ENCODE measurements at places on chromosomes 11 and 22. TPM values are rescaled to one million over a fixed set of nuclear protein-coding genes. Genes with fewer than 3 reads are reported as not detected.

UPK3A gene
- 0.37 TPM for total RNA-seq

CXCR5 gene
- total RNA-seq, result 15.0 TPM

GSTT2B gene
- total RNA-seq, result not detected

GRCh38 chr11:44555031-44555800 lies 10.2 kb upstream of the CD82 start:
- no peak for DNase-seq

IFT27 gene
- 14.7 TPM for total RNA-seq

GRCh38 chr11:30016588-30017363 lies at the start of gene KCNA4:
Gene KCNA4, minus strand, starts transcription at chr11:30017030. Its CDS starts 4,352 bp downstream, at chr11:30012678.
- DNase-seq, result no peak

- DNase-seq, result no peak
Observed at GRCh38 chr11:81420668-81421250, 1312.9 kb downstream of the FAM181B start.

GRCh38 chr11:128522943-128523518 lies 64.3 kb downstream of the ETS1 start:
- no peak for DNase-seq

OR4D5 gene
- total RNA-seq, result not detected

- no peak for DNase-seq
Observed at GRCh38 chr11:19632499-19632834, 80.2 kb upstream of the NAV2 start.

- no peak for DNase-seq
Observed at GRCh38 chr11:67279589-67280340, 9.3 kb upstream of the ANKRD13D start.

GRCh38 chr11:66011785-66012303 lies at the start of gene CST6:
Gene CST6, plus strand, starts transcription at chr11:66012008. Its CDS starts 37 bp downstream, at chr11:66012045.
- DNase-seq, result no peak

DNA sequence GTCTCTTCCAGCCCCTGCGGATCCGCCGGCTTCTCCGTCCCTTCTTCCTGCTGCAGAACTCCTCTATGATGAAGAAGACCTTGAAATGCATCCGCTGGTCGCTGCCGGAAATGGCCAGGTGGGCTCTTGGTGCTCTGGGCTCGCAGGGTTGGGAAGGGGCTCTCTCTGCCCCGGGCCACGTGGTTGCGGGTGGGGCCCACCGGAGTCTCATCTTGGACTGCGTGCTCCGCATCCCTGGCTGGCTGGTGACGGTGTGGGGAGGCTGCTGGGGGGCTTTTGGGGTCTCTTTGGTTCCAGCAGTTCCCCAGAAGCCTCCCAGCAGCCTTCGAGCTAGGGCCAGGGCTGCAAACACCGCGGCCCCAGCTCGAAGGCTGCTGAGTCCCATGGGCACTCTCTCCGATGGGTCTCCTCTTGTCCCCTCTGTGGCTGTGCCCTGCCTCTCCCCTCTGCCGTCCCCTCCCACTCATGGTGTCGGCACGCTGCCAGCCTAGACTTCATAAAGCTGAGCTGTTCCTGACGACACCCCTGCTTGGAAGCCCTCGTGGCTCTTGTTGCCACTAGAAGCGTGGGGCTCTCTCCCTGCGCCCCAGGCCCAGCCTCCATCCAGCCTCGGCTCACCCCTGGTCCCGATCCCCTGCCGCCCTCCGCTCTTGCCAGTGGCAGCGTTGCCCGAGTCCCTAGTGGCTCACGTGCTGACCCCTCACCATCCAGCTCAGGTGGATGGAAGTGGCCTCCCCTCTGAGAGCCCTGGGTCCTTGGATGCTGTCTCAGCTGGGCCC lies 14.3 kb downstream of the TPCN2 start:
- DNase-seq, result no peak

GRCh38 chr11:10750838-10751580 lies at the start of gene CTR9:
Gene CTR9, plus strand, starts transcription at chr11:10751246. Its CDS starts 167 bp downstream, at chr11:10751413.
- peak; percentile 83 for DNase-seq

GRCh38 chr11:67507242-67507863 lies 609 bp downstream of the CDK2AP2 start:
- DNase-seq, result no peak

DNA sequence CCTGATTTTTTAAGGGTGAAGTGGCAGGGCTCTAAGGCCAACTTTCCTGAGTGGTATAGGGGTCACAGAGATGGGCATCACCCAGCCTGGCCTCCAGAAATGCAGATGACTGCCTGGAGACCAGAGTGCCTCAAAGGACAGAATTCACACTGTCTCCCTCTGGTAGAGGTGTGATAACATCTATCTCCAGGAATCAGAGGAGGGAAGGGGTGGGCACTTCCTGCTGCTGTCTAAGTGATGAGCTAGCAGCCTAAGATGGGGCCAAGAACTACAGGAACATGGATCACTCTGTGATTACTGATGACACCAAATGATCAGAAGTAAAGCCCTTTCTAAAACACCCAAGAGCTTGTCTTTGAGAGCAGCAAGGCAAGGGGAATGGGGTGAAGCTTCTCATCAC lies 61.9 kb downstream of the C11orf58 start:
- DNase-seq, result no peak

SCGB2A2 gene
- total RNA-seq, result not detected

MTMR2 gene
- total RNA-seq, result 14.0 TPM

OR52A1 gene
- total RNA-seq, result not detected

DNA sequence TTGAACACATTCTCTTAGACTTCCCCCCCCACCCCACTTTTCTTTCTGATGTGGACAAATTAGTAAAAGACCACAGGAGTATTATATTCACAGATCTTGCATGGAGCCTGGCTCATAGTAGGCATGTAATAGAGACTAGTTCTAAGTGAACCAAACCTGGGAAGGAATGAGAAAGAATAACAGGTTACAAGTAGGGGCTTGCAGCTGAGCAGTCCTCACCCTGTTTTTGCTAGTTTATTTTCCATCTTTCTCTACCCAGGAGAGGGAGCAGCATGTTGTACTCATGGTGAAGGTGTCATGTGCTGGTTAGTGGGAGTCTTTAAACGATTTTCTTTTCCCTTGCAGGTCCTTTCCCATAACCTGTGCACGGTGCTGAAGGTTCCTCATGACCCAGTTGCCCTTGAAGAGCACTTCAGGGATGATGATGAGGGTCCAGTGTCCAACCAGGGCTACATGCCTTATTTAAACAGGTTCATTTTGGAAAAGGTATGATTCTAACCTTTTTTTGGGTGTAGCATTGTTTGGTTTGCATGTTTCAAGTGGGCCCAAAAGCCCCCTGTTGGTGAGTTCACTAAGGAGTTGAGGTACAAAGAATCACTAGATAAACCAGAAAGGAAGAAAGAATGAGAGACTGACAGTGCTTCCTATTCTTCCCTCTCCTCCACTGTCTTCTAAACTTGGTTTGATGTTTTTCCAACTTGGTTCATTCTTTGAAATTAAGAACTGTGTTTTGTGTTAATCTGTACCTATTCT lies 30.1 kb downstream of the SWAP70 start:
- no peak for DNase-seq

GRCh38 chr22:33022231-33022630 lies 36.0 kb downstream of the SYN3 start:
- DNase-seq, result no peak

- no peak for DNase-seq
Observed at GRCh38 chr11:30244265-30244664, 13.5 kb downstream of the FSHB start.

DNA sequence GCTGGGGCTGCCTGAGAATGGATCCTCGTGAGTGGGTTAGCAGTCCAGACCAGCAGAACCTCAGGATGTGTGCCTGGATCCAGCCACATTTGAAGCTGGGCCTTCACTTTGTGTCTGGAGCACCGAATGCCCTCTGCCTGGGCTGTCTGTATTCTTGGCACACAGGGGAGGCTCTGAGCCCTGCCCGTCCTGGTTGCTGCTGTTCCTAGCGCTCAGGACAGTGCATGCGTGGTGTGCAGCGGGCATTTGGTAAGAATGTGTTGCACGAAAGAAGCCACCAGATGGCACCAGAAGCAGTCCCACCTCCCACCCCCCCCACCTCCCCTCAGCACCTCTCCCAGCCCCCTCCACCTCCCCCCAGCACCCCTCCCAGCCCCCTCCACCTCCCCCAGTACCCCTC lies 4.1 kb upstream of the MAPK11 start:
- DNase-seq, result no peak

GRCh38 chr11:47524291-47524874 lies 28.5 kb downstream of the CELF1 start:
- peak; percentile 18 for DNase-seq

P2RX6 gene
- 0.39 TPM for total RNA-seq

DNA sequence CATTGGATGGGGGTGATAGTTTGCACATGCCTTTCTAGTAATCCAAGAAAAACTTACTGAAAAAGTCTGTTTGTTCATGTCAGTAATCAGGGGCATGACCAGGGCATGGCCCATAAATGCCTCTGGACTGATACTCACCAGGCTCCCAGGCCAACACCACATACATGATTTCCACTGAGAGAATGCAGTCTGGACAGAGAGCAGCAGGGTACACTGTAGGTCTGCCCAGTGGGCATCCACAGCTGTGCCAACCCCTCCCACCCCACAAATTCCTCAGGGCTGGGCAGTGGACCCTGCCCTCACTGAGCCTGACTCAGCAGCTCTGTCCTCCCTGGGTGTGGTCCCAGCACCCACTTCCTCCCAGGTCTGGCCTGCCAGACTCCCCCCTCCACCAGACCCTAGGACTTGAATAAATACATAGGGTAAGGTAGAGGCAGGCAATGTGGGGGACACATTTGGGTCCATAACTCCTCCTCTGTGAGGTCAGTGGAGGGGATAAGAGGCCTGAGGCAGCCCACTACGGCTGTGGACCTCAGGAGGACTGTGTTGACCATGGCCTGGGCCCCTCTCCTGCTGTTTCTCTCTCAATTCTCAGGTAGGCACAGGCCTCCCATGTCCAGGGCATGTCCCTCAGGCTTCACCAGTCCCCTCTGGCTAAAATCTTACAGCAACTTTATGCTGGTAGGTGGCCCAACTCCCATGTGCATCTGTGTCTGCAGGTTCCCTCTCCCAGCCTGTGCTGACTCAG lies 92.2 kb upstream of the TOP3B start:
- no peak for DNase-seq

GRCh38 chr22:23841736-23842445 lies 3.1 kb upstream of the DERL3 start:
- no peak for DNase-seq

OR5P2 gene
- not detected for total RNA-seq

DNA sequence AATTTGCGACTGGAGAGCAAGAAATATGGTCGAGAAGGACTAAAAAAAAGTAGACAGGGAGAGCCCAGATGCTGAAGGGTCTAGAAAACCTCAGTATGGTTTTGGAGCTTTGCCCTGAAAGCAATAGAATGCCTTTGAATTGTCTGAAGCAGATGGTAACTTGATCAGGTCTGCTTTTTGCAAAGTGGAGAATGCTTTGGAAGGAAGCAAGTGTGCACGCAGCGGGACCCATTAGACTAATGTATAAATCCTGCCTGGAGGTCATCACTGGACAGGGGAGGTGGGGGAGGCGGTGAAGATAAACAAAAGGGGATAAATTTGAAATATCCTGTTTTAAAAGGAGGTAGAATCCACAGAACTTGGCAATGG lies 757 bp upstream of the HINFP start:
- no peak for DNase-seq

MYOD1 gene
- not detected for total RNA-seq

DNA sequence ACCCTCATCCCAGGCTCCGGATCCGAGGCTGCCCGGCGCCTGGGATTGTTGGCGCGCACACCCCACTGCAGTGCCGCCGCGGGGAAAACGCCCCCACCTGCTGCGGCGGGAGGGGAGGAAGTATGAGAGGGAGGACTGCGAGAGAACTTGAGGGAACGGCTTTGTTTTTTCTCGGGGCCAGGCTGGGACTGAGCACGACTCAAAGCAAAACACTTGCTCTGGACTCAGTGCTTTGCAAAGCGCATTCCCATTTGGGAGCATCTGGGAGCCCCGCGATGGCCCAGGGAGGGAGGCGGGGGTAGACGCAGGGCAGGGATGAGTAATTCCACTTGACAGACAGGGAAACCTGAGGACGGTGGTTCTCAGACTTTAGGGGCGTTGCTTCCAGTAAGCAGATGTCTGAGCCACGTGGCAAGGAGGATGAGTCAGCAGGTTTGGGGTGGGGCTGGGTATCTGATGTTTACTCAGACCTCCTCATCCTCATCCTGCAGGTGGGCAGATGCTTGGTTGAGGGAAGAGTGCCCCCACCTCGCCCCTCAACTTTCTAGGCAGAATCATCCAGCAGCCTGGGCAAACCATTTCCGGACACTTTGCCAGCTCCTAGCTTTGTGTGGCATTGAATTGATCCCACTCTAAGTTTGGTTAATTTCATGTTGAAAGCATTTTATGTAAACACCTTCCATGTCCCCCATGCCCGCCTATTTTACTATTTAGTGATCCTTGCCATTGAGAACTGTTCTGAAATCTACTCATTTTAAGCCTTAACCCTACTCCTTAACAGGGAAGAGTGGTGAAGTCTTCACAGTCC lies 1.5 kb downstream of the MIAT start:
- DNase-seq, result peak; percentile 36

APOL5 gene
- total RNA-seq, result not detected

- DNase-seq, result no peak
Observed at GRCh38 chr11:32891657-32892354, 805 bp upstream of the QSER1 start.

- DNase-seq, result no peak
Observed at GRCh38 chr11:66976028-66976467, 944 bp downstream of the C11orf86 start.

ISX gene
- not detected for total RNA-seq

GRCh38 chr11:104467404-104467803 lies 303.5 kb upstream of the PDGFD start:
- DNase-seq, result no peak

DNA sequence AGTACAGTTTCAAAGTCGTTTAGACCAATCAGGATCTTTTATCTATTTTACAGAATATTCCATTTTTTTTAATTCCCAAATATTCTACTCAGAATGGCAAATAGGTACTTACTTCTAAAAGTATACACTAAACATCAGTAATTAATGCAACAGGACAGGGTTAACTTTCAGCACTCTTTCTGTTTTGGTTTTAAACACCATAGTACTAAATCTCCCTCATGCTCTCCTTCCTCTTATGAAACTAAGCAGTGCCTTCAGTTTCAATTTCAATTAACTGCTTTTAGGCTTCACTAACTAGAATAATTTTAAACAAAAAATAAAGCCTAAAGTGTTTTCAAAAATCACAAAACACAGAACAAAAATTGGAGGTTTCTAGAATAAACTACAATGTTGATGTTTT lies 57.9 kb downstream of the NOX4 start:
- DNase-seq, result no peak

DNA sequence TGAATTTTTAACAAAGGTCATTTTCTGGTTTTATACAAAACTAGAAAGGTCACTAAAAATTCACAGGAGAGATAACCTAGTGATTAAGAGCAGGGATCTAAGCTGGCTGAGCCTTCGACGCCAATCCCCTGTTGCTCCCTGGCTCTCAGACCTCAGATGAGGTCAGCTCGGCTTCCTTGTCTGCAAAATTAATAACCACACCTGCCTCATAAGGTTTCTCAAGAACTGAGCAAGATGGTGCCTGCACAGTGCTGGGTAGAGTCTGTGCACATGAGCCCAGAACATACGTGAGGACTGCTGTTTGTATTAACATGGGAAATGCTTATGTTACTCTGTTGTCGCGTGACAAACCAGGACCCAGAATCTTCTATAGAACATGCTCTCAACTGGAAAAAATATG lies 24.4 kb upstream of the CD5 start:
- no peak for DNase-seq

GRCh38 chr11:10122326-10123197 lies 171.5 kb downstream of the SBF2 start:
- DNase-seq, result no peak

- no peak for DNase-seq
Observed at GRCh38 chr11:119723952-119724325, 5.1 kb downstream of the NECTIN1 start.

- no peak for DNase-seq
Observed at GRCh38 chr11:8242499-8243280, 21.0 kb downstream of the LMO1 start.

GRCh38 chr22:22408731-22409696 lies 99.5 kb downstream of the ZNF280B start:
- no peak for DNase-seq
